ENCODE measurements at places on chromosomes 16 and 17. TPM values are rescaled to one million over a fixed set of nuclear protein-coding genes. Genes with fewer than 3 reads are reported as not detected.

Gene ASPHD1
- total RNA-seq = 87.0 TPM

Gene SRRM2
- total RNA-seq = 617 TPM

Gene KRTAP4-4
- not detected for total RNA-seq

Gene KRT40
- total RNA-seq = not detected

Data from Panc1 (cell line).